ENCODE measurements at places on chromosomes 1 and 21.
A peak's percentile ranks its signal among the peaks of the same experiment; 100 is the strongest.

DNA sequence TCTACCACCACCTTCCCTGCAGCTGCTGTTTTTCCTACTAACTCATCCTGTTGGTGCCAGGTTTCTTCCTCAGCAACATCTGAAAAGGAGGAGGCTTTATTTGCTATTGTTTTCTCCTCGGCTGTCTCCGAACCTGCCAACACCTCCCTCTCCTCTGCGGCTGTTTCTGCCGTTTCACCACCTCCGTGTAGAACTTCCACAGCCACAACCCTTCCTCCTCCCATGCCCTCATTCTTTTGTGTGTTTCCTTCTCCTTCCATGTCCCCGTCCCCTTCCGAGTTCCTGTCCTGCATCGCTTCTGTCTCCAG lies 59.0 kb upstream of the LRRC53 start:
- H3K4me1 ChIP-seq = no peaks in the 10 kb centered on the region
- no peak overlapping the region for H3K4me3 ChIP-seq
- no peaks in the 10 kb centered on the region for H3K27me3 ChIP-seq
- no peaks in the 10 kb centered on the region for H3K36me3 ChIP-seq
- no peak for DNase-seq
- no peak overlapping the region for H3K27ac ChIP-seq

- H3K27ac ChIP-seq = no peak overlapping the region
- H3K36me3 ChIP-seq = no peaks in the 10 kb centered on the region
- DNase-seq = no peak
These were observed 21.7 kb downstream of the RHBG start for GRCh38 chr1:156390469-156391365.

- H3K27me3 ChIP-seq = no peaks in the 10 kb centered on the region
- peak overlapping the region; percentile 15 for H3K4me3 ChIP-seq
- H3K27ac ChIP-seq = peak overlapping the region; percentile 91
- no peak for DNase-seq
These were observed 352.4 kb downstream of the USP25 start for GRCh38 chr21:16082038-16082816.

DNA sequence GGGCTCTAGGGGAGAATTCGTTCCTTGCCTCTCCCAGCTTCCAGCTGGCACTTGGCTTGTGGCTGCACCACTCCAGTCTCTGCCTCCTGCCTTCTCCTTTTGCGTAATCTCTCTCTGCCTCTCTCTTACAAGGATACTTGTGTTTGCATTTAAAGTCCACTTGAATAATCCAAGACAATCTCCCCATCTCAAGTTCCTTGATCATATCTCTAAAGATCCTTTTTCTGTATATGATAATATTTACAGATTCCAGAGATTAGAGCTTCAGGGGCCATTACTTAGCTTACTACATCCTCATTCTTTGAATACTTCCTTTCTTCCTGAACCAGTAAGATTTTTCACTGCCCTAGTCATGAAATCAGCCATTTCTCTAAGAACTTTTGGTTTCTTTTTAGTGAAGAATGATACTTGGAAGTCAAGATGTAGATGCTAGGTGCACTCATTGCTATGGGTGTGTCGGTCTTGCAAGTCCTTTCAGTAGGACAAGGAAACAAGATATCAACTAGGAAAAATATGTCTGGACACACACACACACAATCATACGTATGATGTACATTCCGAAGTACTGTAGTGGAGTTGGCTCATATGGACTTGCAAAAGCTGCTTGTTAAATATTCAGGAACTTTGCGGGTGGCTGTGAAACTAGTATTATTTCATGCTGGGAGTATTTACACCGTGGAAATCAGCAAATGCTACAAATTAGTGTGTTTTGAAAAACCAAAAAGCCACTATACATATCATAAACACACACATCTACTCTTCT lies 20.8 kb upstream of the RLF start:
- H3K27ac ChIP-seq = no peak overlapping the region
- no peak overlapping the region for H3K4me3 ChIP-seq
- no peaks in the 10 kb centered on the region for H3K27me3 ChIP-seq
- no peak for DNase-seq
- no peaks in the 10 kb centered on the region for H3K36me3 ChIP-seq
- no peaks in the 10 kb centered on the region for H3K4me1 ChIP-seq

GRCh38 chr1:183918589-183918988 lies 113.7 kb downstream of the RGL1 start:
- H3K27me3 ChIP-seq = no peaks in the 10 kb centered on the region
- peaks cover 6% of the 10 kb centered on the region for H3K4me1 ChIP-seq
- no peaks in the 10 kb centered on the region for H3K36me3 ChIP-seq
- H3K27ac ChIP-seq = no peak overlapping the region
- no peak for DNase-seq

Measured in uterus (tissue), 4 donors.